ENCODE measurements at places on chromosomes 5 and 9.

- DNase-seq, result no peak
Measured at GRCh38 chr9:4272126-4272525, 27.7 kb downstream of the GLIS3 start.

GRCh38 chr9:3040761-3041160 lies 196.9 kb upstream of the PUM3 start:
- DNase-seq, result no peak

DNA sequence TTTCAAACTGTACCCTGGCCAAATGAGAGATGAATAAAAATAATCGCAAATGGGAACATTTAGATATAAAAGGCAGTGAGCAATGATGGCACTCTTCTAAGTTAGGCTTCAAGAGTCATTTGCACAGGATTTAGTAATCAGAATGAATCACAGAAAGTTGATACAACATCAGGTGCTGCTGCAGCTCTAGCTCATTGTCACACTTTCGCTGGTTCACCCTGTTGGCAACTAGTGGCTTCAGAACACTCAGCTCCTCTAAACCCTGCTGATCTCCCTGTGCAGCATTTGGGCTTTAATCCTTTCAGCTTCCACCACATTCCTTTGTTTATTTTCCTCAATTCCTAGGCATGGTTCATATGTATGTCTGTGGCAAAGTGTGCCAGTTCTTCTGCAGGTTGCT lies 2071.2 kb upstream of the CDH6 start:
- DNase-seq, result no peak

- no peak for DNase-seq
Measured at GRCh38 chr5:151799407-151799806, 27.7 kb downstream of the G3BP1 start.

GRCh38 chr5:127987354-127988145 lies 96.0 kb upstream of the SLC12A2 start:
- DNase-seq, result no peak

GRCh38 chr5:171647043-171647903 lies 138.3 kb upstream of the SMIM23 start:
- DNase-seq, result peak; percentile 51

DNA sequence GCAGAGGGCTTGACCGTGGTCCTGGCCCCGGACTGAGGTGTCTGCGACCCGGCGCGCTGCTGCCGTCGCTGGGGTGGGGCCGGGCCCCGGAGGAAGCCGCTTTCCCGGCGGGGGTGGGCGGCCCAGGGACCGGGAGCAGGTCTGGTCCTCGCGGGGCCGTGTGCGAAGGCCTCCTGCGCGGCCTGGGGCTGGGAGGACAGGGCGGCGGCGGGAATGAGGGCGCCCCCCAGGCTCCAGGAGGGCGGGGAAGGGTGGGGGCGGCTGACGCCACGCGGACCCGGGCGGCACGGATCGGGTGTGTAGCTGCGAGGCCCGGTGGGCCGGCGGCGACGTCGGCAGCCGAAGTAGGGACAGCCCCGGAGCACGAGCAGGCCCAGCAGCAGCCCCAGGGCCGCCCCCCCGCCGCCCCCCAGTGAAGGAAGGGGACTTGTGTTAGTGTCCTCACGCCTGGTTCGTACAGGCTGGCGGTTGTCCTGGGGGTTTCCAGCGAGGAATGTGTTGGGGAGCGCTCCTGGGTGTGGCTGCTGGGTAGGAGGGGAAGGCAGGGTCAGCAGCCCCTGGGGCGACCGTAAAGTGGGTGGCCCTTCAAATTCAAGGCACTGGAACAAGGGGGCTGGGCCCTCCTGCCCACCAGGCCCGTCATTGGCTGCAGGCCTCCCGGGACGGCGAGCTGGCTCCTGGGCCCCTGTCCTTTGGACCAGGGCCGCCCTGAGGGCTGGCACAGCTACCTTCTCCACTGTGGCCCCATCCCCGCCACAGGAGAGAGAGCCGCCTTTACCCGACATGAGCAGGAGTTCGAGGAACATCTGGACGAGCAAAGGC lies 597 bp upstream of the TMEM250 start:
- no peak for DNase-seq

GRCh38 chr9:87750726-87751125 lies 24.8 kb downstream of the CTSL start:
- DNase-seq, result no peak

DNA sequence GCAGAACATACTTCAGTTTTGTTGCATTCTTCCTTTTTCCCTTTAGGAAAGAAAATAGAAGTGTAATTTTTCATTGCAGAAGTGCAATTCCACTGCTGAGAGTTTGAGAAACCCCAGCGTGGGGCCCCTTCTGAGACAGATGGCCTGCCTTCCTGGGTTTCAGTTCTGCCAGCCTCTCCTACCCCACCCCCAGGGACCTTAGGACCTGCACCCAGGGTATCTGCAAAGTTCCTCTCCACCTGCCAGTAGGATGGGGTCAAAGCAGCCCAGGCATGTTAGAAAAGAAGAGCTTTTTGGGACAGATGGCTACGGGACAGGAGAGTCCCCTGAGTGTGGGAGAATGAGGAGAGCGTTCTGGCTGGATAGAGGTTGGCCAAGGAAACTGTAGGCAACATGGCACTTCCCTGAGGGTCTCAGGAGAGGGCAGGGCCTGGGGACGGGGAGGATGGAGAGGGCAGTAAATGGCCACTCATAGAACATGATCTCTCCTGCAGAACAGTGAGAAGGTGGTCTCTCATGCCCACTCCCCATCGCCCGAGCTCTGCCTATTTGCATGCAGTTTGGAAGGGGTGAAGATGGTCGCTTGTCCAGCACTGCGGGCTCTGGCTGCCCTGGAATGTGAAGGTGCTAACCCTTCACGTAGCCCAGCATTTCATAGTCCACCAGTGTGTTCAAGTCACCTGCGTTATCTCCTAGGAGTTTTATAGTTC lies at the start of gene TIFAB:
Gene TIFAB, minus strand, starts transcription at position 31 of the 710 bp plus-strand sequence. CDS start 2,412 bp downstream, outside the sequence.
- no peak for DNase-seq

GRCh38 chr9:76215066-76215465 lies 179.2 kb downstream of the RFK start:
- no peak for DNase-seq

- no peak for DNase-seq
Measured at GRCh38 chr5:178544166-178544834, 45.9 kb downstream of the COL23A1 start.

DNA sequence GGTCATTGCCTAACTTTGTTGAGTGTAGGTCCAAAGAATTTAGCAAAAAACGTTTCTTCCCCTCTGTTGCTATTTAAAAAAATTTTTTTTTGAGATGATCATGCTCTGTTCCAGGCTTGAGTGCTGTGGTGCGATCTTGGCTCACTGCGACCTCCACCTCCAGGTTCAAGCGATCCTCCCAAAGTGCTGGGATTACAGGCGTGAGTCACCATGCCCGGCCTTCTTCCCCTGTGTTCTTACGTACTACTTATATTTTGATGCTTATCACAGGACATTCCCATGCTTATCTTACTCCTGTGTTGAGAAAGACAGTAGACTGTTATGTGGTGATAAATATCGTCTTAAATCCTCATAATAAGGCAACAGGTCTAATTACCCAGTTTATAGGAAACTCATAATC lies 2.5 kb downstream of the ACER2 start:
- no peak for DNase-seq

DNA sequence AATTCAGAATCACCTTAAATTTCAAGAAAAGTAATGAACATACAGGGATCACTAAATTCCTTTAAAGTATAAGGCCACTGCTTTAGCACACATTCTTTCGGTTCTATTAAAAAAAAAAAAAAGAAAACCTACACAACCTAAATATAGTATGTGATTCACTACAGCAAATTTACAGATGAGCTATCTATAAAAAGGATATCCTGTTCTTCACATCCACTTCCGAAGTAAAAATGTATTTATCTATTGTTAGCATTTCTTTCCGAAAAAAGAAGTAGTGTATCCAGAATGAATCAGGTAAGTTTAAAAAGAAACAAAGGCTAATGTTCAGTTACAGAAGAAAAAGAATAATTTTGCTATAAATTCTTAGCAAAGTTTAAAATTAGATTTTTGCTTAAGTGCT lies 70.2 kb downstream of the ECPAS start:
- DNase-seq, result no peak

- DNase-seq, result no peak
Measured at GRCh38 chr5:112614285-112614684, 123.4 kb upstream of the APC start.

DNA sequence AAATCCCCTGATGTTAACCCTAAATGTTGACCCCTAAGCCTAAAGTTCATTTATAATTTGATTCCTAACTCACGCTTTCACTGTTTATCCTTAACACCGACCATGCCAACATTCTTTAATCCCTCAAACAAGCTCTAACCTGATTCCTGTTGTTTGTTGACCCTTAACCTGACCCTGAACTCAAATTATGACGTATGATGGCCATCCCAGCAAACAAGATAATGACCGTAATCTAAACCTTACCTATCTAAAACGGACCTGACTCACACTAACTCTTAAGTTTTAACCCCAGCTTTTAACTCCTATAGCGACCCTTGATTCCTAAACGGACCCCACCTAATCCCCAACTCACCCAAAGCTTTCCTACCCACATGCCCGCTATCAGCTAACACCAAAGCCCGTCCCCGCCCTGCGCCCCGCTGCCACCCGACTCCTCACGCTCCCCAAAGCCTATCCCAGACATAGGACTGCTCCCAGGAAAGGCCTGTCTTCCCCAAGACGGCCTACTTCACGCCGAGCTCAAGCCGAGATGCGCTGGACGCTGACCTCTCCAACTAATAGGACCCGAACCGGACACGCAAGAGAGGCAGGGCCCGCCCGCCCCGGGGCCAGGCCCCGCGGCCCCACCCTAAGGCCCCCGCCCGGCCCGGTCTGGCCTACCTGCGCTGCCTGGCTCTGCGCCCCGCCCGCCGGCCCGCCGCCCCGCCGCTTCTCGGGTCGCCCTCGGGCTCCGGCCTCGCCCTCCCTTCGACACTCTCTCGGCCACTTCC lies 395 bp downstream of the TLN1 start:
- DNase-seq, result no peak
